ENCODE measurements at places on chromosomes 6 and 20. TPM values are rescaled to one million over a fixed set of nuclear protein-coding genes. Genes with fewer than 3 reads are reported as not detected.
A peak's percentile ranks its signal among the peaks of the same experiment; 100 is the strongest.

DNA sequence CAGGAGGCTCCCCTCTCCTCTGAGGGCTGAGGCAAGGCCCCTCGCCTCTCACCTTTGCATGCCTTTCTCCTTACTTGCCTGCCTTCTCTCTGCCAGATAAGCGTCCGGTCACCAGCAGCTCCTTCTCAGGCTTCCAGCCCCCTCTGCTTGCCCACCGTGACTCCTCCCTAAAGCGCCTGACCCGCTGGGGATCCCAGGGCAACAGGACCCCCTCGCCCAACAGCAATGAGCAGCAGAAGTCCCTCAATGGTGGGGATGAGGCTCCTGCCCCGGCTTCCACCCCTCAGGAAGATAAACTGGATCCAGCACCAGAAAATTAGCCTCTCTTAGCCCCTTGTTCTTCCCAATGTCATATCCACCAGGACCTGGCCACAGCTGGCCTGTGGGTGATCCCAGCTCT is 21.3 kb upstream of the PPARD start:
- no peak for DNase-seq

GRCh38 chr6:151493804-151494234 is at the start of gene CCDC170:
TSS of gene CCDC170 (plus strand) at chr6:151494017. CDS start at chr6:151494129, 112 bp downstream.
- no peak for DNase-seq

DNA sequence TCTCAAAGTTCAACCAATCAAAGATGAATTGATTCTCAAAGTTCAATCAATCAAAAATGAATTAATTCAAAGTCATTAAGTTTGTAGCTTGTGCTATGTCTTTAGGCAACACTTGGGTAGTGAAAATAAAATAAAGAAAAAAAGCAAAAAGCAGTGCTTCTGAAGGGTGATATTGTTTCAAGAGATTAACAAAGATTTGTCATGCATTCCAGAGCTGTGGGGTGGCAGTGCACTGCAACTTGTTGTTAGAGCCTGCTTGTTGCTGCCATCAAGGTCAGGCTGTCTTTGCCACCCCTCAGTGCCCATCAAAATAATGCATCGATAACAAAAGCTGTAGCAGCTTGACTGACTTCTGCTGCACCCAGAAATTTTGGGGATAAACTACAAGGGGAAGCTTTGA is 128.6 kb downstream of the RNF144B start:
- DNase-seq, result peak; percentile 21

DNA sequence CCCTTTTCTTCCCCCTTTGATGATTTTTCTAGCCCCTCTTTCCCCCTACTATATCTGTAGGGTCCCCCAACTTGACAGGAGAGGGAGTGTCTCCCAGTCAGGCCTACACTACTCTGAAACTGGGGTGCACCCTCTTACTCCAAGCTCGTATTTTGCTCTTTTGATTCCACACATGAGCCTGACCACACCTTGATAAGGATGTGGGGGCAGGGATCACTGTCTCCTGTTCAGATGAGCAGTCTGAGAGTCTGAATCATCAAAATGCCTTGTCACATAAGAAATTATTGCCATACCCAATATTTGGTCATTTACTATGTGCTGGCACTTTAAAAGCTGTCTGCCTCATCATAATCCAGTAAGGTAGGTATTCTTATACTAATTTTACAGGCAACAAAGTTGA is 15.9 kb downstream of the PNPLA1 start:
- peak; percentile 44 for DNase-seq

DNA sequence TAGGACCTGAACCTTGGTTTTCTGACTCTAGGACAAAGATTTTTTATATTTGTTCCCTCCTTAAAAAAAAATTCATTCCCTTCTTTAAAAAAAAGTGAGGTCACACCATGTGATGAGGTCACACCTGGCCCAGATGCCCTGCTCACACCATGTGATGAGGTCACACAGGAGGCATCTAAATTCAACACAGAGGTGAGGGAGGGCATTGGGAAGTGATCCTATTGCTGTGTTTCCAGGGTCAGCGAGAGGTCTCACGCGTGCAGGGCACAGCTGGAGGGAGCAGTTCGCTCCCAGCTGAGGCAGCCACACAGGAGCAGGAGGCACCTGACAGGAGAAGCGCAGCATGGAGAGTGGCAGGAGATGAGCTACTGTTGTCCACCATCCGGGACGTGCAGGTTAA is 92.5 kb downstream of the SLC22A23 start:
- DNase-seq, result no peak

DNA sequence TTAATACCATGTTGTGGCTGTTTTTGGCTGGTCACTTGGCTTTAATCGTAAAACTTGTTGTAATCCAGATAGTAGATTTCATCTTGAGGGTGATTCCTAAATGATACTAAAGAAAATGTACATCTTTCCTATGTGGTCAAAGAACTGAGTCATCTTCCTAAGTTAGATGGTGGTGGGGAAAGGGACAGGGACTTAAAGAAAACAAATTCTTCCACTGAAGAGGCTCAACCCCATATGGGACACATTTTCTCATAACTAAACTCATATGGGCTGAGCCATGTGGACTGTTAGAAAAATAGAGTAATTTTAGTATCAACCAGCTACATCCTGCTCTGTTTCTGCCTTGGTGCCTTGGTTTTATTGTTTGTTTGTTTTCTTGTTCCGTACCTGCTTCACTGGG is 155.8 kb downstream of the TSHZ2 start:
- no peak for DNase-seq

DNA sequence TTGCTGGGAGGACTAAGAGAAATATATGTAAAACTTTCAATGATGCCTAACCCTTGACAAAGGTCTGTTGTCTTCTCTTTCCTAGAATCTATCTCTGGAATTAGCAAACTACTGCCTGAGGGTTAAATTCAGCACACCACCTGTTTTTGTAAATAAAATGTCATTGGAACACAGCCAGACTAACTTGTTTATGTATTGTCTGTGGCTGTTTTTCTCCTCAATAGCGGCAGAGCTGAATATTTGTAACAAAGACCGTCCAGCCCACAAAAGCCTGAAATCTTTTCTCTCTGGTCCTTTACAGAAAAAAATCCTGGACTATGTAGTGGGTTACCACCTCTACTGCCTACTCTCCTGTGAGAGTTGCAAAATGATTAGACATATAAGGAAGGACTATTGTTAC is 33.3 kb upstream of the SYNDIG1 start:
- DNase-seq, result no peak

DNA sequence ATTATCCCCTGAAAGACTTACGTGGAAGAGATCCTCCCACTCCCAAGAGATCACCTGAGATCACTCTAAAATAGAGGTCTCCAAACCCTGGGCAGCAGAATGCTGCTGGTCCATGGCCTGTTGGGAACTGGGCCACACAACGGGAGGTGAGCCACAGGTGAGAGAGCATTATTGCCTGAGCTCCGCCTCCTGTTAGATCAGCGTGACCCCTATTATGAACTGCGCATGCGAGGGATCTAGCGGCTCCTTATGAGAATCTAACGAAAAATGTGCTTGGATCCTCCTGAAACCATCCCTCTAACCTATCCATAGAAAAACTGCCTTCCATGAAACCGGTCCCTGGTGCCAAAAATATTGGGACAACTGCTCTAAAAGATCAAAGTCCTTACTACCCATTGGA is 1057.4 kb downstream of the EPHA7 start:
- no peak for DNase-seq

DNA sequence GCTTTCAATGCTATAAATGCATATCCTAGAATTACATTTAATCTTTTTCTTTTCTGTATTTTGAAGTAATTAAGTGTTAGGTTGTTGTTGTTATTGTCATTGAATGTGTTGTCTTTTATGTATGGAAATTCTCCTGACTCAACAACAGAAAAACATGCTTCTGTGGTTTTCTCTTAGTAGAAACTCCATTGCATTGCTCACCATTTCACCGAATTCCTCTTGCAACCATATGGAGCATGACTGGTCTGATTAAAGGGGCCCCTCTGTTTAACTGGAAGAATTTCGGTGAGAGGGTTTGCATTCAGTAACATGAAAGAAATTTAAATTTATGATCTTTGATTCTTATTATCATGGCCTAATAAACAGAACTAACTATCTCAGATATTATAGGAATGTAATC is 454.3 kb upstream of the JARID2 start:
- no peak for DNase-seq

DNA sequence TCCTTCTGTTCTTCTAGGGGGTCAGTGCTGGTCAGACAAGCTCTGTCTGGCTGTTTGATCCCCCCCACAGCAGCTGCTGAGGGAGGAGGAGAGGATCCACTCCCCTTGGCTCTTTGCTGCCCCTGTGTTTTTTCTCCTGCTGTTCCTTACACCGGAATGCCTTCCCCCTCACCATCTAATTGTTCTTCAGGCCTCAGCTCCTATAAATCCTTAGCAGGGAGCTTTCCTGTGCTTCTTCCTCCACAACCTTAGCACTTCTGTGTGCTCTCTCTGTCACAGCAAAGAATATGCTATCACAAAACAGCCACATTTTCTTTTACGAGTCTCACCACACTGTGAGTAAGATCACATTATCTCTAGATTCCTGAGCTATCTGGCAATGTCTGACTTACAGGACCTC is 196.6 kb downstream of the OTOR start:
- no peak for DNase-seq

DNA sequence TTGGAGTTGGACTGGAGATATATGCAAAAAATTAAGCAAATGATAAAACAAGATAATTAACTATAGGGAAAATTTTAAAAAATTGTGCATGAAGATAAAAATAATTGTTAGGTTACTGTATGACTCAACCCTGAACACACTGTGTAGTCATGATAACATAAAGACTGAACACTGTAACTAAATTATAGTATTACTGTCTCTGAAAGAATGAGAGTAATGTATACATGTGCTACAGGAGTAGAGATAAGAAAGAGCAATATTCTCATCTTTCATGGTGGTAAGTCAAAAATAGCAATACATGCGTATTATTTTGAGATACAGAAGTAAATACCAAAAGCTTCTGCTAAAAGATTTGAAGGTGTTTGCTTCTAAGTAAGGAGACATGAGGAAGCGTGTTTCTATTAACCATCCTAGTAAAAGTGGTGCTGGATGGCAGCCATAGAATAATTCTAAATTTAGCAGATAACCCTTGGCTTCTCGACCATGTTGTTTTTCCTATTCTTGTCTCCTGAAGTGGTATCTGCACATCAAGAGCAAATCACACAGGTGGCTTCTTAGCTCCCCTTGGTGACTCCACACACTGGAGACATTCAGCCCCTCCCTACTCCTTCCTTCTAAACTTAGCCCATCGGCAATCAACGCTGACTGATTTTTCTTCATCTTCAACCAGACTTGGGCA is 390.6 kb upstream of the PLCB4 start:
- DNase-seq, result no peak

DNA sequence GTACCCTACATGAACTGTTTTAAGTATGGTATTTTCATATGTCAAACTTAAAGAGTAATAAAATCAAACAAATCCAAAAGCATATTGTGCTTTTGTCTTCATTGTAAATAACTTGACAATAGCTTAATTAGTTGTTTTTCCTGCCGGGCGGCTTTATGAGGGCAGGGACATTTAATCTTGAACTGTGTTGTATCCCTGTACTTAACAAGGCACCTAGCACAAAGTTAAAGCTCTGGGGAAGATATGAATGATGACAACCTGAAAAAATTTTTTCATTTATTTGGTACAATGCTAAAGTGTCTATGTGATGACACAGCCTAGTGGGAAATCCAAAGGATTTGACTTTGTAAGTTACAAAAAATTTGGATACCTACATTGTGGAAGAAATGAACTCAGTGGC is 502 bp upstream of the HACE1 start:
- no peak for DNase-seq

- DNase-seq, result no peak
These were observed 72.9 kb upstream of the MRAP2 start for GRCh38 chr6:83960664-83961063.

- DNase-seq, result no peak
These were observed 220.0 kb downstream of the CLIC5 start for GRCh38 chr6:45795678-45796077.

DNA sequence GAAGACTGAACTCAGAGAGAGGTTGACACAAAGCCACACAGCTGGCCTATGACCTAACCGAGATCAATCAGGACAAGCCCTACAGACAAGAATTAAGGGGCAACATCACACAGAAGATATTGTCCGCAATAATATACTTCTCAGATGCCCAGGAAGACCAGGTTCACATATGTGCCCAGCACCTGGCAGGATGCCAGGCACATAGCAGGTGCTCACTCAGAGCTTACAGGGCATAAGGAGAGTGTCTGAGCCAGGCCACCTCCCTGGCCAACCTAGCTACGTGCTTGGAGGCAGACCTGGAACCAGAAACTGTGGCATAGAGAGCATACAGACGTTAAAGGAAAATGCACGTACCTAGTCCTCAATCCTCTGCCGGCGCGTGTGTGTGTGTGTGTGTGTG is 87.0 kb upstream of the LRFN2 start:
- no peak for DNase-seq

GRCh38 chr6:21953831-21954801 is 342.7 kb downstream of the PRL start:
- DNase-seq, result peak; percentile 50

- DNase-seq, result peak; percentile 98
These were observed 189.4 kb upstream of the PREP start for GRCh38 chr6:105592329-105592728.

DNA sequence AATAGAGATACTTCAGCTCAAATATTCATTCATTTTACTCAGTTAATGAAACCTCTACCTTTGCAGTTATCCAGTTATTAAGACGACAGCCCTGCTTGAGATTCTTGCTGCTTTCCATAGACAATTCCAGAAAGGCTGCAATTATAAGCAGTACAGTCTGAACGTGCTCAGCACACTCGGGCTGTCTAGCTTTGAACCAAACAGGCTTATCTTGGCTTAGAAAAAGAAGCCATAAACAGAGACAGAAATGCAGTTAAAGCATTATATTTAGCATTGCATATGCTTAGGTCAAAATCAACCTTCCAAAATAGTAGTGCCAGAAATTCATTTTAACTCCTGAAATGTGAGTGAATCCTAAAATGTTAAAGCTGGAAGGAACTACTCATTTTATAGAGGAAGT is 204.1 kb upstream of the KCNQ5 start:
- no peak for DNase-seq

DNA sequence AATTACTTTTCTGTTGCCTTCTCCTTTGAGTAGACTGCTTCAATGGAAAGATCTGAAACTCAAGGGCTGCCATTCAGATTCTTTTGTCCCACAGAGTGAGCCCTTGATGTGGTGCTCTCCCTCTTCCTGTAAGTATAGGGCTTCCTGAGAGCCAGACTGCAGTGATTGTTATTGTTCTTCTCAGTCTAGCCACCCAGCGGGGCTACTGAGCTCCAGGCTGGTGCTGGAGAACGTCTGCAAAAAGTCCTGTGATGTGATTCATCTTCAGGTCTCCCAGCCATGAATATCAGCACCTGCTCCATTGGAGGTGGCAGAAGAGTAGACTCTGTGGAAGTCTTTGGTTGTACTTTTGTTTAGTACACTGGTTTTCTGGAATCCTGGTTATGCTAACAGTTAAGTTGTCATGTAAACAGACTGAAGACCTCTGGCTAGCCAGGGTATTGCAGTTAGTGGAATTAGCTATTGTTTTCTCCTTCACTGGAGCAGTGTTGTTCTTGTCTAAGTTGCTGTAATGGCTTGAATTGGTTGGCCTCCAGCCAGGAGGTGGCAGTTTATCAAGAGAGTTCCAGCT is 240.9 kb downstream of the COL12A1 start:
- DNase-seq, result no peak

The CENPW gene
- total RNA-seq, result 37.8 TPM

The MYT1 gene
- total RNA-seq, result 2.4 TPM

The TMEM170B gene
- total RNA-seq, result 4.0 TPM

The TULP4 gene
- 68.4 TPM for total RNA-seq

The RNF182 gene
- 10.6 TPM for total RNA-seq

The WFDC10B gene
- not detected for total RNA-seq

The MPIG6B gene
- not detected for total RNA-seq

The PRSS16 gene
- total RNA-seq, result 0.62 TPM

The FILIP1 gene
- total RNA-seq, result 0.29 TPM

The MICA gene
- total RNA-seq, result 60.3 TPM

The SLC22A23 gene
- total RNA-seq, result 8.2 TPM

The PAK5 gene
- not detected for total RNA-seq
